ENCODE measurements at places on chromosomes 5 and 9.

DNA sequence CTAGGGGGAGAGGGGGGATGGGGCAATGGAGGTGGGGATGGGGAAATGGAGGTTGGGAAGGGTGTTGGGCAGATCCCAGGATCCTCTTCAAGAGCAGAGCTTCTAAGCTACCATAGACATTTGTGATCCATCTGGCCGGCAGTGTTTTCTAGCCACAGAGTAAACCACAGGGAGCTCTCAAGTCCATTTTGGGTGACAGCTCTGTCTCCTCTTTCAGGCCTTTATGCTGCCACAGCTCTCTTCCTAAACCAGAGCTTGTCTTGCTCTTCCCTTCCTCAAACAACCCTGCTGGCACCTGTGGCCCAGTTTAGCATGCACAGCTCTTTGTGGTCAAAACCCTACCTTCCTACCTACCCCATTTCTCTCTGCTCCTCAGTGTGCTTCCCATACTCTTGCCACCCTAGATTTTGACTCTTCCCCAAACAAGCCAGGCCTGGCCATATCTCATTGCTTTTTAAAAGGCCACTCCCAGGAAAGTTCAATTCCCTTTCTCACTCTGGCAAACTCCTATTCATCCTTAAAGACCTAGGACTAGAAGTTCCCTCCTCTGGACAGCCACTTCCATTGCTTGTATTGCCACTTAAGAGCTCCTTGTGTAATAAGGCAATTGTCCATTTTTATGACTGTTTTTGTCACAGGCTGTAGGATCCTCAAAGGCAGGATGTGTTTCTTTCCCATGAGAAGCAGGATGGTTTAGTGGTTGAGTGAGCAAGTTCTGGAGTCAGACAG lies 84.3 kb upstream of the PANK3 start:
- DNase-seq: no peak

- DNase-seq: no peak
These were observed 29.9 kb downstream of the FYB1 start for GRCh38 chr5:39189292-39189955.

DNA sequence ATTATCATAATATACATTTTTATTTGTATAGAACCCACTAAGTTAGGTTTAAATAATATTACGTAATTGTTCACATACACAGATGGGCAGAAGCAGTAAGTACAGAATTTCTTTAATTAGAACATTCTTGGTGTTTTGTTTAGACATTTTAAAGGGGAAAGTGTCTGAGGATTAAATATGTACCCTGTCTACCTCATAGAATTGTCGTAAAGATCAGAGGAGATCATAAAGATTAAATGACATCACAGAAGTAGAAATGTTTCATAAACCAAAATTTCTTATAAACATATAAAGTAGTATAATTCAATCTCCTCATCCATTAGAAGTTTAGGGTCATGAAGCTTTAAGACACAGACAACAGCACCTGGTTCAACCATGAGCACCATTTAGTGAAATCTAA lies 20.1 kb downstream of the DEPDC1B start:
- DNase-seq: no peak

DNA sequence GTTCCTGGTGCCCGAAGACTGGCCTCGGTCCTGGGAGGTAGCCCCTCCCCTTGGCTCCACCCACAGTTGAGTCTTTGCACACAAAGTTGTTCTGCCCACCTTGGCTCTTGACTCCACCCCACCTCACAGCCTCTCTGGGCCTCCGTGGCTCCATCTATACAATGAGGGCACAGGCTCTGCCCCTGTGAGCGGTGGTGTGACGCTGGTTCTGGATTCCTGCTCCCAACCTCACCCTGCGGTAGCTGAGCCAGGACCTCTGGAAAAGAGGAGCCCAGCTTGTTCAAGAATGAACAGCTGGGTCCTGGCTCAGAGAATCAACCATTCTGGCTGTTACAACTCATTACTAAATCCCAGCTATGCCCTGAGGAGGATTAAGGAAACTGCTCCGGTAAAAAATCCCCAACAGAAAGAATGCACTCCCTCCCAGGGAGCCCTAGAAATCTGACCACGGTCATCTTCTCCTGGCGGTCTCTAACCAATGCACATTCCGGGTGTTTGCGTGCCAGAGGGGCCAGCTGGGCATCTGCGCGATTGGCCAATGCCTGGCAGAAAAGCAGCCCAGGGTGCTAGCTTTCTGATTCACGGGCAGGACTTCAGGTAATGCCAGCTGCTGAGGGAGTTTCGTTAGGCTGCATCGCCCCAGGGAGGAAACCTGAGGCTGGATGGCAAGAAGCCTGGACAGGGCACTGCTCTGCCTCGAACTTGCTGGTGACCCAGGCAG lies 9.9 kb upstream of the GRHPR start:
- no peak for DNase-seq

- DNase-seq: no peak
These were observed 122.6 kb downstream of the FBXL17 start for GRCh38 chr5:108259306-108259705.

GRCh38 chr5:81065492-81065891 lies 105.3 kb downstream of the RASGRF2 start:
- no peak for DNase-seq

GRCh38 chr9:105144841-105145240 lies 99.6 kb upstream of the SLC44A1 start:
- no peak for DNase-seq

GRCh38 chr9:123040801-123041200 lies 7.3 kb downstream of the GPR21 start:
- no peak for DNase-seq

DNA sequence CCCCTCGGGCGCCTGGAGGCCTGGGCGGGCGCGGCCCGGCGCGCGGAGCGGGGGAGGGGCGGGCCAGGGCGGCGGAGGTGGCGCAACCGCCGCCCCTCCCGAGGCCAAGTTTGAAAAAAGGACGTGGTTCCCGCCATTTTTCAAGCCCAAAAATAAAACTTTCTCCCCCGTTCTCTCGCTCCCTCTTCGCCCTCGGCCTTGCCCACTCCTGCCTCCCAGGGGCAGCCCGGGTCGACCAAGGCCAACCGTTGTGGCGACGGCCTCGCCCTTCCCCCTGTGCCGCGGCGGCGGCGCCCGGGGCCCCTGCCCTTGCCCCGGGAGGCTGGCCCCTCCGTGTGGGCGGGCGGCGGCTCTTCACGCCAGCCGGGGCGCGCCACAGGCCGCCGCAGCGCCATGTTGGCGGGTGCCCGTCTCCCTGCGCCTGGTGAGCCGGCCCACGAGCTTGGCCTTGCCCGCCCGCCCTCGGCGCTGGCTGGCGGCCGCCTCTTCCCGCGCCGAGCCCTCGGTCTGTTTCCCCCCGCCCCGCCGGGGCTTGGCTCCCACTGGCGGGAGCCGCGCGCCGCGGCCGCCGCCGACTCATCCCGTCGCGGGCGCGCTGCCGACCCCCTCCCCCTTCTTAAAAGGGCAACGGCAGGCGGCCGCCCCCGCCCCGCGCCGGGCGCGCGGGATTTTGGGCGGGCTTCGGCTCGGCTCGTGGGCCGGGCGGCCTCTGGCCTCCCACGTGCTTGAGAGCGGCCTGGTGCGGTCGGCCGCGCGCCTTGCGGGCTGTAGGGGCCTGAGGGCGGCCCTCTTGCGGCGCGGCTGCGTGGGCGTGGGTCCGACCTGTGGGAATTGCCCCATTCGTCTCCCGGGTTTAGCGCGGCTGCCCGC lies 1.3 kb downstream of the ANP32B start:
- DNase-seq: peak; percentile 59

DNA sequence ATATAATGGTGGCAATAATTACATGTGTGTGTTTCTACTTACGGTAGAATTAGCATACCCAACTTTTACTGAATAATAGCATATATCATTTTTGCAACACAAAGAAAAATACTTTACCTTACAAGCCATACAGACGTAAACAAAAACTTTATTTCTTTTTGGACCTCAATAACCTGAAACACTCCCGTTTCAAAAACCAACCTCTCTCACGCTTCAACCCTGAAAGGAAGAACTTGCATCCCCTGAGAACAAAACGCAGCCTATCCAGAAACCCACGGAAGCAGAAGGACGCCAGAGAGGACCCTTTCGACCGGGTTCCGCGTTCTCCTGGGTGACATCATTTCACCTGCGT lies at the start of gene RNF38:
Gene RNF38 (minus strand): TSS at position 290 of the 352 bp plus-strand sequence. CDS start 161 bp downstream, at position 129.
- no peak for DNase-seq

GRCh38 chr5:87413343-87413645 lies 564 bp upstream of the CCNH start:
- DNase-seq: no peak

DNA sequence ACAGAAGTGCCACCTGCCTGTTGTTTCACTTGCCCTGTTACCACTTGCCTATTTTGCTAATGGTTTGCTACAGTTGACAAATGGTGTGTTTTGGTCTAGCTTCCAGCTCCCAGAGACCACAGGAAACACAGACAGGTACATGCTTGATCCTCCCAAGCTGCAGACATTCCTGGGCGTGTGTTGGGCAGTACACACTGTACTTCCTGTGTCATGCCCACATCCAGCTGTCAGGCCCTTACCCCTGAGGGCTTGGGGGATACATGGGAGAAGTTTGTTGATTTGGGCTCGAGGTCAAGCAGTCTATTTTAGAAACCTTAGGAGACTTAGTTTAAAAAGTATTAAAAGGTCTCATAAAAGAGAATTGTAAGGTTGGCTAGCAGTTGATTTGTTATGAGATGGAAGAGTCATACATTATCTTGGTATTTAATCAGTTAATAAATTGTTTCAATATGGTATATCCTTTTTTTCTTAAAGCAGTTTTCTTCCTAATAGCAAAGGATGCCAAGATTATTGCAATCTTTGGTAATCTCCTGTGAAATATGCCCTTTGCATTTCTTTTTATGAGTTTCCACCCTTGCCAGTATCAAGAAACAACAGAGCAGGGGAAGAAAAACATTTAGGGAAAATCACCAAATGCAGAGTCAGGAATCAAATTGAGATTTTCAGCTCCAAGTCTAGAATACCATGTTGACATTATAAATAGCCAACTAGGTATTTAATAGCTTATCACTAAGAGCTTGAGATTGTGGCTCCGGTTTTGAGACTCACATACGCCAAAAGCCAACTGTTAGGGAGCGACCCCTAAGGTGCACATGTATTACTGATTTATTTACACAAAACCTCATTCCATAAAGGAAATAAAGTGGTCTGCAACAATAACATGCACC lies 52.3 kb upstream of the CD180 start:
- DNase-seq: no peak

DNA sequence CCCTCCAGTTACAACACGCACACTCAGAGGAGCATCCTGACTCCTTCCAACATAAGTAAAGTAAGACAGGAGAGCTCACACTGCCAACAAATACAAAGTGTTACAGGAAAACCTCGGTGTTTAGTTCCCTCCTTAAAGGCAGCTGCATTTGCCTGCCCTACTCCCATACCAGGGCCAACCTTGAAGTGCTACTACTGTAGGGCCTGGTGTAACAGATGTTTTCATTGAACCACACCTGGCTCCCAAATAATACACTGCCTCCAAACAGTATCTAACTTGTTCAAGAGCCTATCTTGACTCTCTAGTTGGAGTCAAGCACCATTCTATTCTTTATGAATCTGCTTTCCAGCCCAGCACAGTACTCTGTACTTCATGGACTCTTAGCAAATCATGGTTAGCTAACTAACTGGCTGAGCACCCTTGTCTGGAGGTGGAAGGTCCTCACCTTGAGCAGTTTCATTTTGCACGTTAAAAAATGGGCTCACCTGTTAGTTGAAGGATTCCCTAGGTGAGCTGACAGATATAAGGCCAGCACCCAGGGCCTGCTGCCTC lies 34.6 kb downstream of the TTC39B start:
- no peak for DNase-seq
